MM.1S (cell line): ENCODE measurements at places on chromosomes 2 and 18.

GRCh38 chr18:12014086-12014485, 32.8 kb downstream of the IMPA2 start:
- DNase-seq = no peak

DNA sequence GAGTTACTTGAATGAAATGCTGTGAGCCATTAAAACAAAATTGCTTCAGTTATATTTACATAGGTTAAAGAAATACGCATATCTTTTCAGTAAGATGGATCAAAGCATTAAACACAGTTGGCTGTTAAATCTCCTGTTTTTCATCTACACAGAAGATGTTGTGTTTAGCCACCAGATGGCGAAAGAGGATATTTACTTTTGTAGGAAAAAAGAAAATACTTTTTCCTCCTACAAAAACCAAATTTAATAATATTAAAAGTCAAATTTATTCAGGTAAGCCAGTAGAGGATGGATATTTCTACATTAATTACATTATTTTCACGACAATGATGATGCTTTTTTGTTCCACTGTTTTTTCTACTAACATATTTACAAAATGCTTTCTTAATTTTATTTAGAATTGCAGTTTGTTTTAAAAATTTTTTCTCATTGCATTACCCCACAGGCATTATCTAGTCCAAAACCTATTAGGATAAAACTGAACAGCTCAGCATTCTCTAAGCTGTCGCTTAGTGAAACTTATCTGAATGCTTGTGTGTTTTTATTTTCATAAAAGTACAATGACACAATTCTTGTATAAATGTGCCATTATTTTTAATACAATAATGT, 173.7 kb downstream of the ASXL3 start:
- DNase-seq = peak; percentile 48

- DNase-seq = no peak
Observed at GRCh38 chr18:45384962-45385315, 230.3 kb upstream of the SLC14A2 start.

- DNase-seq = no peak
Observed at GRCh38 chr2:20549691-20550348, 101.1 kb downstream of the HS1BP3 start.

DNA sequence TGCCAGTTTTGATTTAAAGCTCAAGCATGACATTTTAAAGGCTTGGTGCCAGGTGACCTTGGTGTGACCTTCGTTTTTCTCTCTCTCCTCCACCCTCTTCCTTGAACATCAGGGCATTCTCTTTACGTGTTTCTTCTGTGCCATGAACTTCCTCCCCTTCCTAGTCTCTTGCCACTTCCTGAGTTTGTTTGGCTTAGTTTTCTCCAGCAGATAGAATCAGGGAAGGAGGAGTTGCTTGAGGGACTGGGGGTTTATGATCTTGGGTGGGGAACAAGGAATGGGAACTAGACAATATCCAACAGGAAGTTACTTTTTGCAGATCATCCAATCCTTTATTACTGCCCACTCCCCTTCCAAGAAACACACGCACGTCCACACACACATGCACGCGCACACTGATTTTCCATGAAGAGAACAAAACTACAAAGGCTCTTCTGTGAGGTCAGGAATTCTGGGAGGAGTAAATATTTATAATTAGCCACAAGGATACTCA, 210.6 kb upstream of the EPAS1 start:
- DNase-seq = no peak

DNA sequence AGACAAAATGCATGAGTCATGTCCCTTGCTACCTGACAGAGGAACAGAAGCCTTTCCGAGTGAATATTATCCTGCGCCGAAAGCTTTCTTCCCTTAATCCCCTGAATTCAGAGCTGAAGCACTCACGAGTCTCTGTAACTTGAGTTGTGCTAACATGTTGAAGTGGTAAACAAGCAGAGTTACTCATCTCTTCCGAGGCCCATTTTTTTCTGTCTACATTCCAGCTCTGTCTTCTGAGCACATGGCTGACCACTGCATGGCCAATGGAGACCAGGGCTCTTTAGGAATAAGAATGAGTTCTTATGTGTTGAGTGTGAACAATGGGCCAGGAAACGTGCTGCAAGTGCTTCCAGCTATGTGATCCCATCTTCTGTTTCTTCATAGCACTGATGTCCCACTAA, 73.1 kb upstream of the PID1 start:
- DNase-seq = no peak

DNA sequence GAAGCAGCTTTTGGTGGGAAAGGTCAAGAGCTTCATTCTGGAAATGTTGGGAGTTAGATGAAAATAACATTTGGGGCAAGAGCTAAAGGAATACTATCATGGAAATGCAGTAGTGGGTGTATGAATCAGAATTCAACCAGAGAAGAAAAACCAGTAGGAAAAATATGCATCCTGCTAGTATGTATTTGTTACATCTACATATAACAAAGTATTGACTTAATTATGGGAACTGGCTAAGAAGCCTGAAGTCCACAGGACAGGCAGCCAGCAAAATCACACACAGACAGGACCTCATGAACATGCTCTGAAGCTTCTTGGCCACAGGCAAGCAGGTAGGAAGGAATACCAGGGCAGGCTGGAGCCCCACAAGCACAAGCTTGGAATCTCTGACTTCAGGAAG, 185.8 kb downstream of the FBXO15 start:
- DNase-seq = no peak

- DNase-seq = no peak
Observed at GRCh38 chr2:99880148-99880963, 262.0 kb downstream of the AFF3 start.

DNA sequence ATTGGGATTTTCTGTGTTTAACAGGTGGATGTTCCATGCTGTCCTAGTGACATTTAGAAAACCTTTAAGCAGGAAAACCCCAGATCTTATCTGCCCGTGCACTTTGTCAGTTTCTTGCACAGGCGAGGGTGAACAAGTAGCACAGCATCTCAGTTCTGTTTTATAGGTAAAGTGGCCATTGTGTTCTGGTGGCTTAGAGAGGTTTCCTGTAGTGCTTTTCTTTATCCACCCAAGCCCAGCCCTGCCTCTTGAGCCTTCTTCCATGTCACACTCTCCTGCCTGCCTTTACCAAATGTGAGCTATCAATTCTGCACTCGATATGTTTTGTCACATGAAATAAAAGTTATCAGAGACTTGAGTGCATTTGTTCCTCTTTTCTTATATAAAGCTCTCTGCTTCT, 135.3 kb upstream of the NOSTRIN start:
- no peak for DNase-seq

GRCh38 chr2:12170121-12170520, 423.7 kb downstream of the LPIN1 start:
- no peak for DNase-seq

GRCh38 chr2:45964223-45964841, 312.9 kb downstream of the PRKCE start:
- no peak for DNase-seq

- DNase-seq = peak; percentile 66
Observed at GRCh38 chr2:195961873-195962272, 106.8 kb downstream of the DNAH7 start.

DNA sequence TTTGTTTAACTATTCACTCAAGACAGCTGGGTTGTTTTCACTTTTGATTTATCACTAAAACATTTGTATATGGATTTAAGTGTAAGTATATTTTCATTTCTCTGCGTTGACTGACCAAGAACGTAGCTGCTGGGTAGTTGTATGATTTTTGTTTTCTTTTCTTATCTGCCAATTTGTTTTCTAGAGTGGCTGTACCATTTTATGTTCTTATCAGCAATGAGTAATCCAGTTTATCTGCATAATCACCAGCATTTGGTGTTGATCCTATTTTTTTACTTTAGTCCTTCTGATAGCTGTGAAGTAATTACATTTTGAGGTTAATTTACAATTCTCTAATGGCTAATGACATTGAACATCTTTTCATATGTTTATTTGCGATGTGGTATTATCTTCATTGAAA, 1178.4 kb upstream of the TMEFF2 start:
- no peak for DNase-seq

DNA sequence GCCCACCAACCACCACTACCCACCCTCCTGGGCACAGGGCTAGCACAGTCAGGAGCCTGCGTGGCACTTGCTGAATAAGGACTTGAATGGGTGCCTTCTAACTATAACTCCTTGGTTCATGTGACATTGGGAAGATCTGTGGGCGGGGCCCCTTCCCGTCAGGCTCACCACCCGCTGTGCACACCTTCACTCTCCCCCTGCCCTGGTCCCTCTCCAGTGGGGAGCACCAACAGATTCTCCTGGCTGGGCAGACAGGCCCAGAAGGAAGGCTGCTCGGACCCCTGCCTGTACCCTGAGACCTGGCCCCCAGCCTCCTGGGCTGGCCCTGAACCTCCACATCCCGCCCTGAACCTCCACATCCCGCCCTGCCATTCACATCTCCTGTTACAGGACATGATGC, 33.4 kb upstream of the POMC start:
- no peak for DNase-seq

- DNase-seq = no peak
Observed at GRCh38 chr2:231199219-231199618, 788 bp downstream of the ARMC9 start.

- DNase-seq = no peak
Observed at GRCh38 chr18:805008-805754, 6.9 kb downstream of the YES1 start.

DNA sequence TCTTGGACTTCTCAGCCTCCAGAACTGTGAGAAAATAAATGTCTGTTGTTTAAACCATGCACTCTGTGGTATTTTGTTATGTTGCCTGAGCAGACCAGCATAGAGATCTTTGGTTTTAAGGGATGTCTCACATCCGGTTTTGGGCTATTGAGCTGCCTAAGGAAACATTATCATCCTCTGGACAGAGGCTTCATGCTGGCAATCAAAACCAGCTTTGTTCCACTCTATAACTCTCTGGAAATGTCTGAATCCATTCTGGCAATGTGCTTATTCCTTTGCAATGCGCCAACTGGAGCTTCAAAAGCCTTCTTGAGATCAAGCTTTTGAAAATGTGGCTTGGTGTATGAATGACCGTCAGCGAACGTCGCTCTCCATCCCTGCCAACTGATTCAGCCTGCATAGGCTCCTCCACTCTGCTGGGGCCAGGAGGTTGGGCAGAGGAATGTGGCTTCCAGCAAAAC, 183.6 kb upstream of the MGAT5 start:
- DNase-seq = no peak

DNA sequence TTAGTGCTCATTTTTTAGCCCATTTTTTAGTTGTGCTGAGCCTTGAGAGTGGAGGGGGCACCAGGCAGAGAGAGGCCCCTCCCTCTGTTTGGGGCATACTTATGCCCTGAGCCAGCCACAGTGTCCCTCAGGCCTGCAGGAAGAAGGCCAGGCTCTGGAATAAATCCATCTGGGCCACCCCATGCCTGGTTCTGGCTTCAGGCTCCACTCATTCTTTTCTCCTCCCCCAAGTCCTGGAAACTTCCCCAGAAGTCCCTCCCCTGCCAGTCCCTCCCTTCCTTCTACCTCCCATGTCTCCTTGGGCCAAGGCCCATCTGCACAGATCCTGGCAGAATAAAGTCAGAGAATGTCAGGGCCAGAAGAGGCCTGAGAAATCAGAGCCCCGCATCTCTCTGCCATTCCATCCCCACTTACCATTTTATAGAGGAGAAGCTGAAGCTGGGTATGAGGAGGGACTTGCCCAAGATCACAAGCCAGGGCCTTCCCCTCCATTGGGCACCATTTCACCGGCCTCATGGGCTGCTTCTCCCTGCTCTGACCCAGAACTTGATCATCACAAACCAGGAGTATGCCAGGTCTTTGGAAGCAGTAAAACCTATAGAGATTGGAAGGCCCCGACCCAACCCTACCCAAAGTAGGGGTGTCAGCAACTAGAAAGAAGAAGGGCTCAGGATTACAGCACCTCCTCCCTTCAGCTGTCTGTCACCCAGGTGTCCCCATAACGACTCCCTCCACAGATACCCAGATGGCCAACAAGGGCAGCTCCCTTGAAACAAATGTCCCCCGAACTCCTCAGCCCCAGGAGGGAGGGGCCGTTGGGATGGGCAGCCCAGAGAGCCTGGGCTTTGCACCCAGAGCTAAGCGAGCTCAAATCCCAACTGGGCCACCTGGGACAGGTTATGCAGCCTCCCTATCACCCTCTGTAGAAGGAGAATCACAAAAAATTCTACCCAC, 108.4 kb downstream of the POLR1A start:
- peak; percentile 11 for DNase-seq

DNA sequence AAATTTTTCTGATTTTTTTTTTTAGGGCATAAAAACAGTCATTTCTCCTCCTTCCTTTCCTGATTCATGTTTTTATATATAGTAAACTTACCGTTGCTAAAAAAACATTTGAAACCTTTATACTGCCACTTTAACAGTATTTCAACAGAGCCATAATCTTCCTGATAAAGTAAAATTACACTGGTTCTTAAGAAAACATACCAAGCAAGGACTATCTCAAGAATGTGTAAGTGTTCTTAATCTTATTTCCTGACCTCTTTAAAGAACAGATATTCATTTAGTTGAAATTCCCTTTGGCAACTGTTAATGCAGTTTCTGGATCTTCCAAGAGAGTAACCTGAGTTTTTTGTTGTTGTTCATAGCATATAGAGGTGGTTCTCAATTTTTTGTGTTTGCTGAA, 26.6 kb upstream of the COLEC12 start:
- no peak for DNase-seq

DNA sequence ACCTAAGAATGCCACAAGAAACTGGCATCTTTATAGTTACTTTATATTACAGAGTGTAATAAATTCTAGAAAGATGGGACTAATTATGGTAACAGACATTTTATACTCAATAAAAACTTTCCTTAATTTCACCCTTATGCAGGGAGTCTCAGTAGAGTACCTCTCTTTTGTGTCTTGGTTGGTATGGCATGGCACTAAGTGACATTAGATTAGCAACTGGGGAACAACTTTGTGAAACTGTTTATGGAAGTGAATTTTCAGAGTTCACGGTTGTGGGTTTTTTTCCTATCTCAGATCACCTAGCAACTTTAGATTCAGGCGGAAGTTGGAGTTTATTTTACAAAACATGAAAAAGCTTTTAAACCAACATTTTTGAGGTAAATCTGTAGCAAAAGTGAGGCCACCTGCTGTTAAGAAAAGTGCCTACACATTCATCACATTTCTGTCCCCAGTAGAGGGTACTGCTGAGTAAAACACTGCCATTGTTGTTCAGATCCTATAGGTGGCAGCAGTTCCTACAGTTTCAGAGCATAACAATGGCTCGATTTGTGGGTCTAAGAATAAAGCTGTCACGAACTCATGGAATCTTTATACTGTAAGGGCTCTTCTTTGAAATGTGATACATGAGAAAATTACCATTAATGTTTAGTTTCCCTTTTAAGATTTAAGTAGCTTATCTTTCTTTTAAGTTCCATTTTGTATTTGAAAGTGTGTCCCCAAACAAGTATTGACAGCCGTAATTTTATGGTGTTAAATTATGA, 117.6 kb downstream of the CAMKMT start:
- peak; percentile 86 for DNase-seq

DNA sequence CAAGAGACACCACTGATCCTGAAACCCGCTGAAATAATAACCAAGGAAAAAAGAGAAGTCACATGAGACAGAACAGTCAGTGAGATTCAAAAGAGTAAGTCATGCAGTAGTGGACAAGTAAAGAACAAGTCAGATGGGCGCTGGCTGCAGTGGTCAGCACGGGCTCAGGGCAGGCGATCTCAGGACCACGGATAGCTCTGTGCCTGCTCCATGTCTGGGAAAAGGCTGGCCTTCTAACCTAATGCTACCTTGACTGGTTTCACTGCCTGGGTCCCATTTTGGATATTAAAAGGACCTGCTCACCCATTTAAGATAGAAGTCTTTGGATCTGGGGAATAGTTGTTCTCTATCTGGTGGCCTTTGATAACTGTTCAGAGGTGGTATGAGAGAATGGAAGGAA, 61.7 kb upstream of the LCLAT1 start:
- DNase-seq = no peak
